ENCODE measurements at places on chromosomes 1 and 21. TPM values are rescaled to one million over a fixed set of nuclear protein-coding genes. Genes with fewer than 3 reads are reported as not detected.

GRCh38 chr21:29237110-29238052, 61.3 kb upstream of the BACH1 start:
- H3K27ac ChIP-seq, result no peak overlapping the region
- H3K36me3 ChIP-seq, result no peaks in the 10 kb centered on the region
- H3K4me3 ChIP-seq, result no peak overlapping the region
- H3K4me1 ChIP-seq, result no peaks in the 10 kb centered on the region
- no peaks in the 10 kb centered on the region for H3K27me3 ChIP-seq

DNA sequence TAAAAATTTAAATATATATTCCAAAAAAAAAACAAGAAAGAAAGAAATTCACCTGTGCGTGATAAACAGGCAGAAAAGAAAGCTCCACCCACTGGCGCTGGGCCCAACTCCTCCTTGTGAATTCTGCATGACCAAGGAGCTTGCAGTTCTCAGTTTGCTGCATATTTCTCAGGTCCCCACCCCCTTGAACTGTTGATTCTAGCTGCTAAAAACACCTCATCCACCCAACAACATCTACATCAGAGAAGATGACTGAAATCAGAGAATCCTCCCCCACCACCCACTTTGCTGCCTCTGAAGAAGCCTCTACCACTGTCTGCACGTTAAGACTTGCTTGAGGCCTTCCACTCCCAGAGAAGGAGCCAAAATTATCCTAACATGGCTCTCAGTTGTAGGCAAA, 104.8 kb downstream of the RGS2 start:
- no peak for DNase-seq
- no peaks in the 10 kb centered on the region for H3K36me3 ChIP-seq
- H3K4me1 ChIP-seq, result no peaks in the 10 kb centered on the region
- H3K27ac ChIP-seq, result no peak overlapping the region

GRCh38 chr1:15187175-15188129, 33.9 kb downstream of the TMEM51 start:
- no peak overlapping the region for H3K4me3 ChIP-seq
- no peaks in the 10 kb centered on the region for H3K36me3 ChIP-seq
- no peaks in the 10 kb centered on the region for H3K4me1 ChIP-seq
- no peaks in the 10 kb centered on the region for H3K27me3 ChIP-seq
- DNase-seq, result no peak

DNA sequence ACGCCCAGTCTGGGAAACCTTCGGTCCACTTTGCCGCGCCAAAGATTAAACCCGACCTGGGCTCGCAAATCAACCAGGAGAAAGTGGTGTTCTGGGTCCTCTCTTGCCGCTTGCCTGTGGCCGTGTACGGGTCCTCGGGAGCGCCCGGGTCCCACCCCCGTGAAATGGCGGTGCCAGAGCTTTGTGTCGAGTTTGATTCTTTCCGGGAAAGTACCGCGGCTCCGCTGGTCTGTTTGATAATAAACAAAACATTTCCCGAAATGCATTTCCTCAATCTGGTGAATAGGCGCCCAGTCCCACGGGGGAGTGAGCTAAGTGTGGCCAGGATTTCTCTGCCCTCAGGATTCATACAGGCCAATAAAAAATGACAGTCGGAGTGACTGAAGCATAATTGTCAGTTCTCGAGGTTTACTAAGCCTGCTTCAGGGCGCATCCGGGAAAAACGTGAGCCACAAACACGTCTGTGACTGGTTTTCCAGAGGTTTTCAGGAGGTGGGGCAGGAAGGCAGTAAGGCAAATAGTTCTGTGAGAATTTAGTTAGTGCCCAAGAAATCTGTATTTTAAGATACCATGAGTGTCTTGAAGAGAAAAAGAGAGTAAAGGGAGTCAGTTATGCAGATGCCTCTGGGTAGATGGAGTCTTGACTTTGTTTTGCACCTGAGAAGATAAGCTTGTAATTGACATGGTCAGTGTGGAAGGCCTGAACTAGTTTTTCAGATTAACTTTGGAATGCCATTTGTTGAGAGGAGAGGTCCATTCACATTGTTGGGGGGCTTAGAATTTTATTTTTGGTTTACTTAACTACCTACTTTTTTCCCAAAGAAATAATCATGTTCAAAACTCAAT, 675 bp downstream of the IFNAR1 start:
- H3K27me3 ChIP-seq, result no peaks in the 10 kb centered on the region
- DNase-seq, result peak; percentile 76
- peak overlapping the region; percentile 94 for H3K27ac ChIP-seq
- H3K36me3 ChIP-seq, result peaks cover 7% of the 10 kb centered on the region
- peak overlapping the region; percentile 87 for H3K4me3 ChIP-seq
- peaks cover 29% of the 10 kb centered on the region for H3K4me1 ChIP-seq

- H3K27ac ChIP-seq, result no peak overlapping the region
- H3K4me3 ChIP-seq, result no peak overlapping the region
- DNase-seq, result no peak
- H3K4me1 ChIP-seq, result no peaks in the 10 kb centered on the region
- H3K36me3 ChIP-seq, result no peaks in the 10 kb centered on the region
Observed at GRCh38 chr1:29551123-29551936, 315.0 kb downstream of the PTPRU start.

GRCh38 chr21:36306872-36307534, 13.0 kb upstream of the MORC3 start:
- H3K27ac ChIP-seq, result no peak overlapping the region
- no peaks in the 10 kb centered on the region for H3K36me3 ChIP-seq
- no peaks in the 10 kb centered on the region for H3K27me3 ChIP-seq

DNA sequence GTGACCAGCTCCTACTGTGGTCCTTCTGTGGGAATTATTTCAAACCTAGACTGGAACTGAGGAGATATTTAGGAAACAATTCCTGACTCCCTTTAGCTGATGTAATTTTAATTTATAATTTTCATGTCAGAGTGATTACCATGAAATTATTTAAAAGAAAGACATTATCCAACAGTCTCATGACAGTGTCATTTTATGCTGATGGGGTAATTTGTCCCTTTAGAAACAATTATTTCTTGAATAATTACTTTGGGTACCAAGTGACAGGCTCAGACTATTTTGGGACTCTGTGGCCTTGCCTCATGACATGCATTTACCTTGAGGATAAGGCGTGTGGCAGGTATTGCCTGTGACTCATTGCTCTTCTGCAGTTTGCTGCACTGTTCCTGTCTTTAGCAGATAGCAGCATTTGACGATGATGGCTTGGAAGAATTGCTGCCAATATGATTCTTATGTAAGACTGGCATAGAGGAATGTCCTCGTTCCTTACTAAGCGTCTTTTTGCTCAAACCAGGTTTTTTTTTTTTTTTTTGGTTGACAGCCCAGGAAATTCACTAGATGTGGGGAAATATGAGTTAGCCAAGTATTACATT, 206.0 kb upstream of the HMCN1 start:
- no peaks in the 10 kb centered on the region for H3K36me3 ChIP-seq
- H3K4me1 ChIP-seq, result no peaks in the 10 kb centered on the region
- DNase-seq, result no peak
- H3K4me3 ChIP-seq, result no peak overlapping the region
- no peak overlapping the region for H3K27ac ChIP-seq
- no peaks in the 10 kb centered on the region for H3K27me3 ChIP-seq

DNA sequence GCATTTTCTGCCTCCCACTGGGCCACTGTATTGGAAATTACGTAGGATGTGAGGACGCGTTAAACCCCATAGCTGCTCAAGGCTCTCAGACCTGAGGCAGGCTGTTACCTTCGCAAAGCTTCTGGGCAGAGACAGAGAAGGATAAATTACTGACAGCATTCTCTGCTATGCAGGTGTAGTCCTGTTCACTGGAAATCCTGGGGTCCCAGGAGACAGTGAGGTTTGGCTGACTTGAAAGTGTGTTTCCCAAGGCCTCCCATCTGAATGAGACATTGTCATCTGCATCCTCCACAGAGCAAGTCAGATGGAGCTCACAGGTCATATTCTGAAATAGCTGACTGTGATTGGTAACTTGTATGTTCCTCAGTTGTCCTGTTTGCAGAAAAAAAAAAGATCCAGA, 32.0 kb downstream of the SLAMF6 start:
- H3K27ac ChIP-seq, result no peak overlapping the region
- H3K4me1 ChIP-seq, result no peaks in the 10 kb centered on the region
- no peak for DNase-seq
- no peak overlapping the region for H3K4me3 ChIP-seq

GRCh38 chr1:31216016-31216415, 23.7 kb downstream of the NKAIN1 start:
- H3K4me3 ChIP-seq, result no peak overlapping the region
- DNase-seq, result no peak
- no peaks in the 10 kb centered on the region for H3K36me3 ChIP-seq
- no peak overlapping the region for H3K27ac ChIP-seq
- no peaks in the 10 kb centered on the region for H3K4me1 ChIP-seq

KRTAP19-1 gene
- polyA plus RNA-seq, result not detected

VWA5B1 gene
- 0.46 TPM for polyA plus RNA-seq

All from naive thymus-derived CD4-positive, alpha-beta T cell (primary cell).